ENCODE measurements at places on chromosomes 3 and 15.

DNA sequence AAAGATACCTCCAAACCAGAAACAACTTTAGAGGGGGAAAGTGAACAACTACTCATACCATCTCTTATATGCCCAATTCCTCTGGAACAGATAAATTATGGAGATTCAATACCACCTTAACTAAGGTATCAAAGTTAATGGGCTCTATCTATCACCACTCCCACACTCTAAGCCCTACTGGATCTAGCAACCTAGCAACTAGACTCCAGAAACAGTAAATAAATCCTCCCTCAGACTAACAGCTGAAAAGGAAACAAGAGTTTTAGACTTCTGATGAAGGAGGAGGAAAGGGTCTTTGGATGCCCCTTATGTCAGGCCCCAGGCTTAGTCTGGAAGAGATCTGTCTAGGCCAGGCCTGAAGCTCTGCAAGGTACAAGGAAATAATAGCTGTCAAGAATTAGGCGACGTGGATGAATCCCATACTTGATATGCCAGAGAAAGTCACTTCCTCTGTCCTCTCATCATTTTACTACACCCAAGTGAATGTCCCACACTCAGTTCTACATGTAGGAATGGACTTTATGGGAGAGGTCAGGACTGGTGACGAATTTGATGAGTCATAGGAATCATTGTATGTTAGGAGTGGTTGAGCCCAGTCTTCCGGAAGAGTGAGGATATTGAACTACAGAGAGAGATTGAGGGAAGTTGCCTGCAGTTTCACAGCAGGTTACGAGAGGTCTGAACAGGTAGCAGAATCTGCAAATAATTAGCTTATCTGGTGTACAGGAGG is 113.8 kb downstream of the AKAP13 start:
- DNase-seq = no peak

DNA sequence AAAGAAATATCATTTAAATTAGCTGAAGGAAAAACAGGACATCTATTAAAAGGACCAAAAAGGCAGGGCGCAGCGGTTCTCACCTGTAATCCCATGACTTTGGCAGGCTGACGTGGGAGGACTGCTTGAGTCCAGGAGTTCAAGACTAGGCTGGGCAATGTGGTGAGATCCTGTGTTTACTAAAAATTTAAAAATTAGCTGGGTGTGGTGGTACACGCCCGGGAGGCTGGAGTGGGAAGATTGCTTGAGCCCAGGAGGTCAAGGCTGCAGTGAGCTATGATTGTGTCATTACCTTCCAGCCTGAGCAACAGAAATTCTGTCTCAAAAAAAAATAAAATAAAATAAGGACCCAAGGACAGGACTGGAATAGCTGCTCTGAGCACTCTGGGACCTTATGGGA is 16.2 kb upstream of the HERC1 start:
- DNase-seq = no peak

- DNase-seq = no peak
Observed at GRCh38 chr3:60101621-60102020, 1051.8 kb upstream of the CFAP20DC start.

DNA sequence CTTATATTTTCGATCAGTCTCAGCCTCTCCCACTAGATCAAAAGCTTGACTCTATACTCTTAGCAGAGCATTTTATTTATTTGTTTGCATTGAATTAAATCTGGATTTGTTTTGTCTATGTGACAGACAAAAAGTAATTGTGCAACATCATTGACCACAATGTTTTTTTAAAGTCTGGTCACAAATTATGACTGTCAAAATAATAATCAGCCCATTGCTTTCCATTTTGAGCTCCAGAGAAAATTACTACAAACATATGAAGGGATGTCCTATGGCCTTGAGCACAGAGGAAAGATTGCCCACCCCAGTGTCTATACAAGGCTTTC is 82.3 kb downstream of the FSIP1 start:
- DNase-seq = no peak

DNA sequence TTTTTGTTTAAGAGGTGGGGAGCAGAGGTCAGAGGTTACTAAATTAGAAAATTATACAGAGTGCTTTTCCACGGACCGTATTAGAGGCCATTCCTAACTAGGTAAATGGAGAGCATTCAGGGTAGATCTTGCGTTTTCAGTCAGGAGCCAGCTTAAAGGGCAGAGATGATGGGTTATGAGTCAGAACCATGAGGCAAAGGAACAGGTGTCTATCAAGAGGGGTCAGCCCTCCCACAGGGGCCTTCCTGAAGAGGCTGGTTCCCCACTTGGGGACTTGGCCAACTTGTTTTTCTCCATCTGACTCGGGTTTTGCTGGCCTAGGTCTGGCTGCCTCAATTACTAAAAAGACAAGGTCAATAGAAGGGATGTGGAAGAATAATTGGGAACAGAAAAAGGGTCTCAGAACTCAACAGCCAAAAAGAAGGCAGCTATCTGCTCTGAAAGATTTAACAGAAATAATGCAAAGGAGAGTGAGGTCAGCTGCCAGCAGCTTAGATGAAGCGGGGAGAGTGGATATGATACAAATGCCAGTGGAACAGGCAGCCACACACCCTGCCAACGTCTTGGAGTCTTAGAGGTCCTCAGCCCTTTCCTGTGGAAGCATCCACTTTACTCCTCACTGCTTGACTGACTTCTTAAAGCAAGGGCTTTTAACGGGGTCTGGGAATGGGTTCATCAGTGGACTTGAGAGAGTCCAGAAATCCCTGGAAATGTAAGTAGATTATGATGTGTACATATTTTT is 17.6 kb downstream of the MTMR14 start:
- no peak for DNase-seq

DNA sequence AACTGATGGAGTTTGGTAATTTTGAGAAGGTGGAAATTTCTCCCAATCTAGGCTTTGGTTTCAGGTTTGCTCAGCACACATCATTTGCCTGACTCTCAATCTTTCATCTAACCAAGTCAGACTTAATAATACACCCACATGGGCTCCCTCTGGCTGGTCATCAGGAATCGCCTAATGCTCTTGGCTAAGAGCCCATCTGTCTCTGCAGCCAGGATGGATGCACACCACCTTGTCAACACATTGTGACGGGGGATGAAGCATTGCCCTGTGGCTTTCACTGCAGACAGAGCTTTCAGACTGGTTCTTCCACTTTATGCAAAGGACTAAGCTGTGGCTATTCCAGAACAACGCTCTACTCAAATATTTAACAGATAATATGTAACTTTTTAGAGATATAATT is 3.0 kb upstream of the HDGFL3 start:
- no peak for DNase-seq

DNA sequence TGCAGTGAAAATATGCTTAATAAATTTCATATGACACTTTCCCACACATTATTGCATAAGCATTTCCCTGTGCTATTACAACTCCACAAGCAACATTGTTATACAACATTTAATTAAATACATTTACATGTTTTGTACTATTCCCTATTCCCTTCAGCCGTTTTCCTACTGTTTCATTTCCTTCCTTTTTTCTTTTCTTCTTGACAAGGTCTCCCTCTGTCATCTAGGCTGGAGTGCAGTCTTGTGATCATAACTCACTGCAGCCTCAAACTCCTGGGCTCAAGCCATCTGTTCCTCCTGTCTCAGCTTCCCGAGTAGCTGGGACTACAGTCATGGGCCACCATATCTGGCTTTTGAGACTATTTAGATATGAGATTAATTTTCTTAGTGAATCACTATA is 254.7 kb downstream of the NFKBIZ start:
- DNase-seq = no peak

- DNase-seq = no peak
Observed at GRCh38 chr15:30791239-30792175, 112.2 kb upstream of the FAN1 start.

DNA sequence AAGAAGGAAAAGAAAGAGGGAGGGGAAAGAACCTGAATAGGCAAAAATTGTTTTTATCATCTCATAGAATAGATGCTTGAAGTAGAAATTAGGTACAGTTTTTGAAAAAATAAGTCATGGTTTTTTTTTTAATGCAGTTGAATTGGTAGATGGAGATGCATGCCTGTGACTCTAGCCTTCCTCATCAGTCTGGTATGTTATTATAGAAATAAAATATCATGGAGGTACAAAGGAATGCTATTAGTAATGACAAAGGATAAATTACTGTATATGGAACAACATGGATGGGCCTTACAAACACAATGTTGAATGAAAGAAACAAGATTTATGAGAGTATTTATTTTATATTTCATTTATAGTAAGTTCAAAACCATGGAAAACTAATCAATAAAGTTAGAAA is 162.4 kb upstream of the GALNT15 start:
- no peak for DNase-seq

- no peak for DNase-seq
Observed at GRCh38 chr15:63491116-63491827, 13.1 kb upstream of the USP3 start.

DNA sequence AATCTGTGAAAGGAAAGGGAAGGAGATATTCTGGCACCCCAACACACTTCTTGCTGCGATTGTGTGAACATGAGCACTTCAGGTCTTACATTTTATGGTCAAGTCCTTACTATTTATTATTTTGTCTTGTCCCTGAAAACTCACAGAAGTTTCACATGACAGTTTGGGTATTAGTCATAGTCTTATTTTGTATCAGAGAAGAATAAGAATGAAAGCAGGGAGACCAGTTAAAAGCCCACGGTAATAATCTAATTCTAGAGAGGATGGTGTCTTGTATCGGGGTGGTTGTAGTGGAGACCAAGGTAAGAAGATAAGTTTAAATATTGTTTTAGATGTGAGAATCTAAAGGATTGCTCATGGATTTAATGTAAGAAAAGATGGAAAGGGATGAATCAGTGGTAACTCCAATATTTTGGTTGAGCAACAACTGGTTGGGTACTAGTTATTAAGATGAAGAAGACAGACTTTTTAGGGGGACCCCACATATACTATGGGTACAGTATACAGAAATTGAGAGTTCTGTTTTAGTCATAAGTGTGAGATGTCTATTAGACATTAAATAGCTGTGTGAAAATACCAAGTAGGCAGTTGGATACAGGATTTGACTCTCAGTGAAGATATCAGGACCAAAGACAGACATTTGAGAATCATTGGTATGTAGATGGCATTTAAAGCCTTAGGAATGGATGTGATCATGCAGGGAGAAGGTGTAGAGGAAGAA is 227.6 kb downstream of the MFSD1 start:
- peak; percentile 35 for DNase-seq

DNA sequence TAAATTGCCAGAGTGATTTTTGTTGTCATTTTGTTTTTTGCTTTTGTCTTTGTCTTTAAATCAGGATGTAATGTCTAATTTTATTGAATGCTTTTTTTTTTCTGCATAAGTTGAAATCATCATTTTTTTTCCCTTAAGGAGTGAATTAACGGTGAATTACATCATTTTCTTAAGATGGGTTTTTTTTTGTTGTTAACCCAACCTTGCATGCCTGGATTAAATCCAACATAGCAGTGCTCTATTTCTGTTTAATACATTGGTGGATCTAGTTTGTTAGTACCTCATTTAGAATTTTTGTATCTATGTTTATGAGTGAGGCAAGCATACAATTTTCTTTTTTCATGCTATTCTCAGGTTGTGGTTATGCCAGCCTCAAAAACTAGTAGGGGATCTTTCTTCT is 186.4 kb upstream of the TMC3 start:
- no peak for DNase-seq

- no peak for DNase-seq
Observed at GRCh38 chr3:119636891-119637611, 23.3 kb downstream of the POPDC2 start.

GRCh38 chr3:126130081-126130855 is 46.3 kb upstream of the SLC41A3 start:
- no peak for DNase-seq

- DNase-seq = no peak
Observed at GRCh38 chr3:133928903-133929607, 33.4 kb upstream of the RAB6B start.

All from MM.1S (cell line).